Breast epithelium (tissue), 4 donors: ENCODE measurements at places on chromosomes 3 and 15.

DNA sequence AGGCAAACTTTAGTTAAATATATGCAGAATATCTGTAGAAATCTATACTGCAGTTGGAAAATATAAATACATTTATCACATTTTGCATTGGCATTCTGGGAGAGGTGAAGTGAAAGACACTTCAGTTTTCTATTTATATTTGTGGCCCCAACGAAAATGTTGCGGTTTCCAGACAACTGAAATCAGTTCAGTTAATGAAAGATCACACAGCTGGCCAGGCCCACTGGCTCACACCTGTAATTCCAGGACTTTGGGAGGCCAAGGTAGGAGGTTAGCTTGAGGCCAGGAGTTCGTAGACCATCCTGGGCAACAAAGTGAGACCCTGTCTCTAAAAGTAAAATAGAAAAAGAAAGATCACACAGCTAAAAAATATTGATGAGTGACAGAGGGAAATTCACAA lies 11.9 kb upstream of the CLASP2 start:
- no peak for DNase-seq

- no peak for DNase-seq
These were observed 167.9 kb downstream of the APBA2 start for GRCh38 chr15:29053661-29054131.

- DNase-seq: no peak
These were observed 85.8 kb downstream of the GREM1 start for GRCh38 chr15:32803631-32804030.

GRCh38 chr3:171184372-171184771 lies 157.9 kb upstream of the SLC2A2 start:
- no peak for DNase-seq

DNA sequence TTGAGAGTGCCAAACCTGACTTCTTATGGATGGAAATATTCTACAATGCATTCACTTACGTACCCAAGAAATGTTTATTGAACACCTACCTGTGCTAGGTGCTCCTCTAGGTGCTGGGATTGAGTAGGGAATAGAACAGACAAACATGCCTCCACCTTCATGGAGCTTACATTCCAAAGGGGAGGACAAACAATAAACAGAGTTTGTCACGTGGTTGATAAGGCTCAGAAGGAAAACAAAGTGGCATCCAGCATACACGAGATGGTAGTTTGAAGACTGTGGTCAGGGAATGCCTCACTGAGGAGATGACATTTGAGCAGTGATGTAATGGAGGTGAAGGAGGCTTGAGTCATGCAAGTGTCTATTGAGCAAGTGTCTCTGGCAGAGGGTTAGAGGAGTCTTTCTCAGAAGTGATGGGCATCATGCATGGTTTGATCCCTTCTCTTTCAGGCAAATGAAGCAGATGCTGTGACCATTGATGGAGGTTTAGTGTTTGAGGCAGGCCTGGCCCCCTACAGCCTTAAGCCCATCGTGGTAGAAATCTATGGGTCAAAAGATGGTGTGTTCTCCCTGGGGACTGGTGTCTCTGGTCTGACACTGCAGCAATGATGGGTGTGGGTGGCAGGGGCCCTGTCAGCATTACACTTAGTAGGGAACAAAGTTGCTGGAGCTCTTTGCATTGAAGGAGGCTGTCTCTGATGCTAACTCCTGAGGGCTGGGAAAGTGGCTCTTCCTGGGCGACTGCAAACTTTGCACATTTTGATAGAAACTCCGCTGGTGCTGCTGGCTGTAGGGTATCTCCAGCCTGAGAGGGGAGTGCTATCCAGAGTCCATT lies 29.7 kb upstream of the TOPBP1 start:
- DNase-seq: no peak

DNA sequence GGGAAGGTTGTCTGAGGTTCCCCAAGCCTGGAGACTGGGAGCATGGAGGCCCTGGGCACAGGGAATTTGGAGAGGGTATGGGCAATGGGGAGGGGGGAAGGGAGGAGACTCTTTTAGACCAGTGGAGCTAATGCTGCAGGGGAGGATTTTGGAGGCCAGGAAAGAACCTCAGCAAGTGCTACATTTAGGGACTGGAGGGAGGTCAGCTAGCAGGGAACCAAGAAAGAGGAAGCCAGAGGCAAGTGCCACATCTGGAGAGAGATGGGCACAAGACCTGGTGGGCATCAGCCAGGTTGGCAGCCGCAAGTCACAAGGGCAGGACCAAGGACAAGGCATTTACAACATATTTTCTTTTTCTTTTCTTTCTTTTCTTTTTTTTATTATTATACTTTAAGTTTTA lies 20.7 kb downstream of the PLEKHO2 start:
- DNase-seq: no peak

DNA sequence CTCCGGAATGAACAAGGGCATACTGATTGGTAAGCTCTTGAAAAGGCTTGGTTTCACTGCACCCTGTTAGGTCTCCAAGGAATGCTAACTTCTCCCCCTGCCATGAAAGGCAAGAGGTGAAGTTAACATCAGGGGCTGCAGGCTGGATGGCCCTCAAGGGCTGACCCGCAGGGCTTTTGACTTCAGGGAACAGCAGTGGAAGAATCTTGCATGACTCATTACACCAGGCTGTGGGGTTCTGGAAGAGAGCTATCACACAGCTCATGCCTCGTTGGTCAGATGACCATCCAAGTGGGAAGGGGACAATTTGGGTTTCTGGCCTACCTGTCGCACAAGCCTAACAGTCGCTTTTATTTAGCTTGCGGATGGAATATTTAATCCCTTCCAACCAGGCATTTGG lies 23.6 kb upstream of the ATG7 start:
- no peak for DNase-seq

- no peak for DNase-seq
These were observed 115.6 kb downstream of the GSK3B start for GRCh38 chr3:119978554-119979208.

- no peak for DNase-seq
These were observed 1.0 kb downstream of the SHOX2 start for GRCh38 chr3:158105119-158105709.

DNA sequence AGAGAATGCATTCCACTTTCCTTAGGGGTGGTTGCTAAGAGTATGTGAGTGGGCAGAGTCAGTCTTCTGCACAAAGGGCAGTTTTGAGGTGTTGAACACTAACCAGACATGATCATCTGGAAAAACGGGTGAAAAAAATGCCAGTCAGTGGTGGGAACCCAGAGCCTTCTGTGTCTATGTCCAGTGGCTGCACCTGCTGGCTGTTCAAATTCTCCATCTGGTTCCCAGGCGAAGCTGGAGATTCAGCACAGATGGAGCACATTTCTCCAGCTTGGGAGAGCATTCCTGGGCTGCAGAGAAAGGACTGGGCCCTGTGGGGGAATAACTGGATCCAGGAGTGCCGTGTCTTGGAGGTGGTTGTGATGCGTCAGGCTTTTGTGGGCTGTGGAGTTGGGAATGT lies 74.1 kb downstream of the TRAK1 start:
- DNase-seq: no peak
